Stimulated activated CD4-positive, alpha-beta T cell treated with anti-CD3 and anti-CD28 coated beads, TNF-alpha, amount 100 ng/mL, for 24 hours (primary cell): ENCODE measurements at places on chromosomes 12 and 14.

- DNase-seq: no peak
Observed at GRCh38 chr12:53414756-53415417, 8.8 kb upstream of the AMHR2 start.

DNA sequence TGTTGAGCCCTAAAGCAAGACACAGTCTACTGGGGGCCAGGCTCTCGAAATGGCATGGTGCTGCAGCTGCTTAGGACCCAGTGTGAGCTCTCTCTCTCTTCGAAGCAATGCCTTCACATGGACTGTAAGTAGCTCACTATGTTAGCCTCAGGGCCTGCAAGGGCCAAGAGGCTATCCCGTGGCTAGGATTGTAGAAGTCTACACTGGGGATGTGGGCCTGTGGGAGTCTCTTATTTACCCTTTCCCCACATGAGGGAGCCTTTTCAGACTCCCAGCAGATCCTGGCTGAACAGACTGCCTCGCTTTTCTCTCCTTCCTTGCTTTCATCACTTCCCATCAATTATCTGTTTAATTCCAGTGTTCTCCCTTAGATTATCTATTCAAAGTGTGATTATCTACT is 101.4 kb downstream of the GPR65 start:
- no peak for DNase-seq

GRCh38 chr12:113932381-113933196 is 33.5 kb downstream of the RBM19 start:
- DNase-seq: no peak

GRCh38 chr12:69345742-69346141 is 2.4 kb upstream of the LYZ start:
- DNase-seq: no peak

- DNase-seq: no peak
Observed at GRCh38 chr12:110458756-110459155, 8.6 kb upstream of the ARPC3 start.

DNA sequence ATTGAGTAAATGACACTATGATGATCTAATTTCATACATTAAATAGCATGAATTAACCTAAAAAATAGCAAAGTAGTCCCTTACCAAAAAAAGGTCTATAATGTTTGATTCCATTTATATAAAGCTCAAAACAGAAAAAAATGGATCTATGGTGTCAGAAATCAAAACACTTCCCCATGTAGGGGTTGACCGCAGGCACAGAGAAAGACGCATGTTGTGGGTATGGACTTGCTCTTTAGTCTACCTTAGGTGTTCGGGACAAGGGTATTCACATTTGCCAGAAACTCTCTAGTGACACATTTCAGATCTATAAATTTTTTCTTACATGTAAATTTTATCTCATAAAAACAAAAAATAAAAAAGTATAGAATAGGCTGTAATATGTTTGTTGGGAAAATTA is 1262.9 kb downstream of the TMEM121 start:
- no peak for DNase-seq

DNA sequence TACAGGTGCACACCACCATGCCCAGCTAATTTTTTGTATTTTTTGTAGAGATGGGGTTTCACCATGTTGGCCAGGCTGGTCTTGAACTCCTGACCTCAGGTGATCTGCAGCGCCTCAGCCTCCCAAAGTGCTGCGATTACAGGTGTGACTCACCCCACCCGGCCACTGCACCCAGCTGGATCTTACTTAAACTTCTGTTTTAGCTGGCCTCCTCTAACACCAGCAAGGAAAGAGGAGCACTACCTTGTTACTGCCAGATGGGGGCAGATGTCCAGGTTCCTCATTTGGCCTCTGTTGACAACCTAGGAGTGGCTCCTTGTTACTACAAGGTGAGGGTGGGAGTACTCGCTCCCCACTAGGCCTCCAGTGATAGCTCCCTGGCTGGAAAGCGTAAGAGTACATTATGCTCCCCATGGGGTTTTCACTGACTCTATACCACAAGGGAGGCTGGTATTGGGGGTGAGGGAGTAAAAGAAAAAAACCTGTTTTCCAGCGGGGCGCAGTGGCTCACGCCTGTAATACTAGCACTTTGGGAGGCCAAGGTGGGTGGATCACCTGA is 13.2 kb upstream of the ARF6 start:
- no peak for DNase-seq

DNA sequence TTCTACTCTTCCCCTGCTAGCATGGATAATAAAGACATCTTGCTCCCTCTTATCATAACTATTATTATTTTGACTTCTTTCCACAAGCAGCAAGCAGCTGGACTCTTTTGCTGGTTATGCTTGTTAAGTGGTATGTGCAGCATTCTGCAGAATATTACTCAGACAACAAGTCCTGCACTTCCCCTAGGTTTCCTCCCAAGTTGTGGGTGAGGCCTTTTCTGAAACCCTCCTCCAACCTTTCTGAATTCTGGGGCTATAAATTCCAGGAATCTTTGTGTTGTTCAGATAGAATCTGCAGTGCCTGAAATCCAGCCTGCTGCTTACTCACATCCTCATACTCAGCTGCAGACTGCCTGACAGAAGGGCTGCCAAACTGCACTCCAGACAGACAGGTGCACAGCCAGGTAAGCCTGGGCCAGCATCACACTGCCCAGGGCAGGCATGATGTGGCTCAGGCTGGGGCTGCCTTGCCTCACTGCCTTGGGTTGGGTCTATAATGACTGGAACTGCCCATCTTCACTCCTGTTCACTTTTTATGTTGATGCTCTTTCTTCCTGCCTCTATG is 6.2 kb upstream of the DHRS2 start:
- DNase-seq: no peak

DNA sequence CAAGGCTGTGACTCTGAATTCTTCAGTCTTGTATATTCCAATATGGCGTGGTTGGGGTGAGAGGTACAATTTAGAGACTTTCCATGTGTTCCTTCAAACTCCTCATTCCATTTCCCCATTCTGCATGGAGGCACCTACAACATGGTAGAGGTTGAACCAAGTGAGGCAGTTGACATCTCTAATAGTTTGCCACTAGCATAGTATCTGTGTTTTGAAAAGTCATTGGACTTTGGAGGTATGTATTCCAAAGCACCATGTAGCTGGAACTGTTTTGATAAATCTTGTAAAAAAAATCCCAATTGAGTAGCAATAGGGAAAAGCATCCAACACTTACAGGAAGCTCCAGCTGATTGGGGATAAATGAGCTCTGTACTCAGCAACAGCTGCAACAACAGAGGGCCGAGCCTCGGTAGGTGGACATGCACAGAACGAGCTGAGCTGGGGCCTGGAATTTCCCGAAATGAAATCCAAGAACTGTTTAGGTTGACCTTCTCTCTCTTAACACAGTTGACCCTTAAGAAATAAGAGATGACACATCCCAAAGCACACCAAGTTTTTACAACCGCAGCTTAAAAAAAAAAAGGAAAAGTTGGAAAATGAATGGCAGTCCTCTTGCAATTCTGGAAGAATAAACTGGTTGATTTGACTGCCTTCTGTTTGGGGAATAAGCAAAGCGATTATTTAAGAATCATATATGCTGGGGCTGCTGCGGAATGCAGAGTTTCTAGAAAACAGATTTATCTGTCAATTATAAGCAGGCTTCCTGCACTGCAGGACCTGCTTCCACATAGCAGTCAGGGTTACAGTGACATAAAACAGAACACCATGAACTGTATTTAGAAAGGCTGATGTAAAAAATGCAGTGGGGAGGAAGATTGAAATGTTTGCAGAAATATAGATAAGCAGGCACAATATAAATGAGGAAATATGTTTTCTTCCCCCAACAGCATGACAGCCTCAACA is 194.6 kb upstream of the KRR1 start:
- no peak for DNase-seq

DNA sequence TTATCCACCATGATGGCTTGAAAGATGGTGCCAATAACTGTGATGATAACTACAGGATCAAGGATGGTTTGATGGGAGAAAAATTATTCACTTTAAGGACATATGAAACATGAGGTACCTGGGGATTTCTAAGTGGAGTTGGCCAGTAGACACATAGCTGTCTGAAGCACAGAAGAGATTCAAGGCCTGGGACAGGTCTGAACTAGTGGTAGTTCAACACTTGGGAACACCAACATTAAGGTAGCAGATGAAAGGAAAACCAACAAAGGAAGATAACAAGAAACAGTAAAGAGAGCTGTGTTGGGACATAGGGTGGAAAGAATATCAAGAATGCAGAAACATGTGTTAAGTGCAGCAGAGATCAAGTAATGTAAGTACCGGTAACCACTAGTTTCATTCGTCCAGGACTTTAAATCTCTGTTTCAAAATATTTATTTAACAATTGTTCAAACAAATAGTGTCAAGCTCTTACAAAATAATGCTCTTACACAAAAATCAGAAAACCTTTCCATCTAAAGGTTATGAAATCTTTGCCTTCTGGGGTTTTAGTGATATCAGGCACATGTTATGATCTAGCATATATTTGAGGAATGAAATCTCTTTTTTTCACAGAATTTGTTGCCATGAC is 104.7 kb downstream of the ST8SIA1 start:
- no peak for DNase-seq

DNA sequence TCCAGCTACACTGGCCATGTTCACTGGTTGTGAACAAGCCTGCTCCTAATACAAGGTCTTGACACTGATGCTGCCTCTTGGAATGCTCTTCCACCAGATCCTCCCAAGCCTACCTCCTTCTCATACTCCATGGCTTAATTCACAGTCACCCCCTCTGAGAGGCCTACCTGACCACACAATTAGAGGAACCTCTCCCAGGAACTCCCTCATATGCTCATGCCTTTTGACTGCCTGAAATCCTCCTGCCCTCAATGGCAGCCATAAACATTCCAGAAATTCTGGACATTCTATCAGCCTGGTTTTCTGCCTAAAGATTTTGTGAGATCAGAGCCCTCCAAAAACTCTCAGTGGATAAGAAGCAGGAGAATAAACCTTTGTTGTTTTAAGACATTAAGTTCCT is 340.2 kb downstream of the C12orf75 start:
- DNase-seq: no peak

GRCh38 chr12:7075939-7076338 is 15.4 kb downstream of the C1S start:
- no peak for DNase-seq
